ENCODE measurements at places on chromosomes 2 and 18. TPM values are rescaled to one million over a fixed set of nuclear protein-coding genes. Genes with fewer than 3 reads are reported as not detected.

GRCh38 chr2:151422917-151423439 lies 13.3 kb downstream of the RIF1 start:
- DNase-seq: no peak

DNA sequence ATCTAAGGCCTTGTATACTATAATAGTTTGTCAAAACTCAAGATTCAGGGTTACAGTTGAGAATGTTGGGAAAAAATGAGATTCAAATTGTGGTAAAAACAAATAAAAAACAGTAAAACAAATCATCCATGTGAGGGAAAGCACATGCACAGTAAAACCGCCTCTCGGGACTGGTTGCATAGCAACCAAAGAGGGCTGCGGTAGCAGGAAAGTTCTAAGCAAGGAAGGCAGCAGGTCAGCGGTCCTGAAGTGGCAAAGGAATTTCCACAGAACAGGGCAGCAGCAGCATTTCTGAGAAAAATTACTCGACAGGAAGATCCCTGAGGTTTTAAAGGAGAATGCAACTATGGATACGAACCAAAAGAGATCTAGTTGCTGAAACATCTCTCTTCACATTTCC lies 93.7 kb downstream of the DYNAP start:
- no peak for DNase-seq

GRCh38 chr2:168939918-168940317 lies 38.8 kb downstream of the G6PC2 start:
- no peak for DNase-seq

DNA sequence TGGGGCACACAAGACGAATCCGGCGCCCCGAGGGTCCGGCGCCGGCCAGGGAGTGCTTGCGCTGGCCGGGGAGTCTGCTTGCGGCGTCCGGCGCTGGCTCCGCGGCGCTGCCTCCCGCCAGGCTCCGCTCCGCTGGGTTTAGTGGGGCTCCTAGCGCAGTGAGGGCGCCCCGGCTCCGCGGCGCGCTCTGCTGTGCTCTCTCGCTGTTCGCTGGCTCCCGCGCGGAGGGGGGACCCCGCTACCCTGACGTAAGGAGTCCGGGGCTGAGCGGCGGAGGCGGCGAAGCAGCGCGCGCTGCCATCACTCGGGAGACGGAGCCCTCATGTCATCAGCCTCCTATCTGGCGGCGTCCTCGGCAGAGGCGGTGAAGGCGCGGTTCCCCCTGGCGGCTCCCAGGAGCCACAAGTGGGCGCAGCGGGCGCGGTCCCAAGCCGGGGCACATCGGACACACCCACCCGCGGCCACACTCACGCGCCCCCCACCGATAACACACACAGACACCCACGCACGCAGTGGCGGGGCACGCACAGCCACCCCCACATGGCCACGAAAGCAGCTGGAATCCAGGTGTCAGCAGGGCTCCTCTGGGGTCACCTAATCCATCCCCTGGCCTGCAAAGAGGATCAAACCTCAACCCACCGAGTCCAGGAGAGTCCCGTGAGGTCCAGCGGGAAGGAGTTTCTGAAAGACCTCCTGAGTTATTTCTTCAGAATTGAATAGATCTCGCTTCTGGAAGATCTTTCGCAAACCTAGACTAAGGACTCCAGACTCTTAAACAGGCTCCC lies at the start of gene C1QL2:
Gene C1QL2 (minus strand): TSS at position 189 of the 785 bp plus-strand sequence. CDS start 482 bp downstream, outside the sequence.
- DNase-seq: peak; percentile 3

DNA sequence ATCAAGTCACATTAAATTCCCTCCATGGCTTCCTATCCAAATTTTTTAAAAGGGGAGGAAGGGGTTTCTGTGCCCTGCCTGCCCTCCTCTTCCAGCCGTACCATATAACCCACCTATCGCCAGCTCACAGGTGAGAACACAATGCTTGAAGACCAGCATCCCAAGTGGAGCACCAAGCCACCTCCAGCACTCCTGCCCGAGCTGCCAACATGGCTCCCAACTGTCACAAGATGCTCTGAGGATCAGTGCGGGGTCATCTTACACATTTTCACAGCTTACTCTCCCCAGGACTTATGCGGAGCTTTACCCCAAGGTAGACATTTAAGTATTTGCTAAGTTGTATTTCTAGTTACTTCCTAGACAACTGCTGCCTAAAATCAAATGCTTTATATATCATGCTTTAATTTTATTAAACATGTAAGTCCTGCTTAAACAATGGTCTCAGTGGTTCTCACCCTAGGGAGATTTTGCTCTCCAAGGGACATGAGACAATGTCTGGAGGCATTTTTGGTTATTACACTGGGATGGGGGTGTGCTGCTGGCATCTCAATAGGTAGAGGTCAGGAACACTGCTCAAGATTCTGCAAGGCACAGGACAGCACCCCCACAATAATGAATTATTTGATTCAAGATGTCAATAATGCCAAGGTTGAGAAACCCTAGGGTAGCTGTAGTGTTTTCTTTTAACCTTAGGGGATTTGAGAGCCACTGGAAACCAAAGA lies 45.8 kb downstream of the SF3B1 start:
- no peak for DNase-seq

- no peak for DNase-seq
These were observed 181.8 kb downstream of the EIPR1 start for GRCh38 chr2:3195641-3196476.

DNA sequence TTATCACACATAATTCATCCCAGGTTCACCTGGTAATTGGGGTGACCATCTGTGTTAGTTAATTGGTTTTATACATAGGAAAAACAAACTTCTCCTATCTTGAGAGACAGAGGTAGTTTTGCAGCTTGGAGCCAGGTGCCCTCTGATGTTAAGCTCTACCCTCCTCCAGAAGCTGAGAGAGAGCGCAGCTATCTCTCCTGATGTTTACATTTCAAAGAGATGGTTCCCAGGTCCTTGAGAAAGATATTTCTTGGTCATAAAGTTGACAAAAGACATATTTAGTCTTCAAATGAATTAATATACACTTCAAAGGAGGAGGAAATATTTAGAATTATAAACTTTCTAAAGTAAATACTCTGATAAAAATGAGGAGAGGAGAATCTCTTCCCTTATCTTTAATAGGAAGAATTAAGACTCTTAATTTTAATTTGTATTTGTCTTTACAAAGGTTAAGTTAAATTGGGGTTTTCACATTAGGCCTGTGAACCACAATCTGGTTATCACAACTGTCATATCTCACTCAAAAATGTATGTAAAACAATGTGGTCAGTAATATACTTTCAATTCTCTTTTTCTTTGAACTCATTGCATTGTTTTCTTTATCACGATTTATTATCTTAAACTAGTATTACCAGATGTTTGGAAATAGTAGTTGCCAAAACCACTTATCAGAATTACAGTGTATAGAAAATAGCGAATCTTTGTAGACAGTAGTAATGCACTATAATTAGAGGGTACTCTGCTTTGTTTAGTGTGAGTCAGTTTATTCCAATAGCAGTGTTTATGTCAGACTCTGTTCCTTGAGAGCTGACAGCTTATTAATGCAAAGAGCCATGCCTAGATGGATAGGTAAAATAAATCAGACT lies 26.8 kb downstream of the SERPINB4 start:
- no peak for DNase-seq

GRCh38 chr18:48064978-48065600 lies 134.6 kb upstream of the SMAD2 start:
- no peak for DNase-seq

DNA sequence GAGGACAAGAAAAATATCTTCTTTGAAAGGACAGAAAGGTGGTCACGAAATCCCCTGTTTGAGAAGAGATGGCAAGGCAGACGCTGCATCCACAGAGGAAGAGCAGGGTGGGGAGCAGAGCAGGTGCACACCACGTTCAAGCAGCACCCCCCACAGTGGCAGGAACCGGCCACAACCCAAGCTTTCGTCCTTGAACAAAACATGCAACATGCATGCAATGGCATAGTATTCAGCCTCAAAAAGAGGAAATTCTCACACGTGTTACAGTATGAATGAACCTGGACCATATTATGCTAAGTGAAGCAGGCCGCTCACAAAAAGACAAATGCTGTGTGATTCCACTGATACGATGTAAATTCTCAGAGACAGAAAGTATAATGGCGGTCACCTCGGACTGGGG lies 51.4 kb downstream of the CMPK2 start:
- DNase-seq: no peak

DNA sequence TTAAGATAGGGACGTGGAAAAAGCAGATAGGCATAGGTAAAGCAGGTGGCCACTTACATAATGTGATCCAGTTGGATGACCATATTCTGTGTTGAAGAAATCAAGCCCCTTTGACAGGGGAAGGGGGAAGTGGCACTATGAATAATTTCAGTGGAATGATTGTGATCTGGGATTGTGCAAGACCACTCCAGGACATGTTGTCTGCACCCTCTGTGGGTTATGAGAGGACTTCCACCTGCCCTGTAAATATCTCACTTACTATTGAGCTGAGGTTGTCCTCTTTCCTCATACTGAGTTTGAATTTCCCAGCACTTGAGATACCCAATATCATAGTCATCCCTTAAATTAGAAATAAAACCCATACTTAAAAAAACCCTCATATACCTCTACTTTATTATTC lies 220.7 kb downstream of the IRS1 start:
- no peak for DNase-seq

- DNase-seq: no peak
These were observed 1.8 kb upstream of the KLHL41 start for GRCh38 chr2:169507698-169508097.

- no peak for DNase-seq
These were observed 74.2 kb downstream of the ZFP36L2 start for GRCh38 chr2:43152186-43152585.

The IL37 gene
- total RNA-seq: not detected

The ACOXL gene
- 0.19 TPM for total RNA-seq

The KCNF1 gene
- not detected for total RNA-seq

The HOXD1 gene
- not detected for total RNA-seq

The COL4A4 gene
- total RNA-seq: 0.02 TPM
